MG63 (cell line): ENCODE measurements at places on chromosomes 4 and X.
A peak's percentile ranks its signal among the peaks of the same experiment; 100 is the strongest.

- no peak for DNase-seq
These were observed at the start of gene HPGDS for GRCh38 chr4:94342694-94343093. Gene HPGDS (minus strand): TSS chr4:94342836. CDS start chr4:94334629, 8,207 bp downstream.

GRCh38 chr4:4843635-4844291, 15.7 kb upstream of the MSX1 start:
- no peak for DNase-seq

- peak; percentile 37 for DNase-seq
These were observed 95.8 kb downstream of the DHX15 start for GRCh38 chr4:24488399-24489164.

- DNase-seq, result no peak
These were observed 19.8 kb upstream of the PASD1 start for GRCh38 chrX:151543706-151544105.

- DNase-seq, result no peak
These were observed 161.6 kb downstream of the CHIC2 start for GRCh38 chr4:53902786-53903185.

DNA sequence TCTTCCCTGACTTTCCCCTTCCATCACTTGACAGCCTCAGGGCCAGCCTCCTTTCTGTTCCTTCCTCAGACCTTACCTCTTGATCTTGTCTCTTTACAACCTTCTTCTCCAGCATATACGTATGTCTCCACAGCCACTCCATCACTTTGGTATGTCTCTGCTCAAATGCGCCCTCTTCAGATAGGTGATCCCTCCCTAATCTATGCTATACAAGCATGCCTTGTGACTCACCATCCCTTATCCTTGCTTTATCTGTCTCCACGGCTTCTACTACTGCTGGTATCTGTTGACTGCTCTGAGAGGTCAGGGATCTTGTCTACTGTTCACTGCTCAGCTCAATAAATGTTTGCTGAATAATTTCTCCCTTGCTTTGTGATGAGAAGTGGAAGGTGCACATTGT, 9.0 kb downstream of the ARAP2 start:
- no peak for DNase-seq

DNA sequence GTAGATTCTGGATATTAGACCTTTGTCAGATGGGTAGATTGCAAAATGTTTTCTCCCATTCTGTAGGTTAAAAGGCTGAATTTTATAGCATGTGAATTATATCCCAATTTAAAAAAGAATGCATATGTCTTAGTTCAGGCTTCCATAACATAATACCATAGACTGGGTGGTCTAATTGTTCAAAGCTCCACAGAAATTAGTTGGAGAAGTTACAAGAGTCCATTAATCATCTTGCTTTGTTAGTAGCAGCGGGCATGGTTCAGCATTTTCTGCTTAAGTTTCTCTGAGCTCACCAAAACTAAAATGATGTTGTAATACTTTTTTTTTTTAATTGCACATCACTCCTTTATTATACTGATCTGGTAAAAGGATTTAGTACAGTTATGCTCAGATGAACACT, 1.8 kb downstream of the PGAM4 start:
- DNase-seq, result no peak
